ENCODE measurements at places on chromosomes 2 and 18. TPM values are rescaled to one million over a fixed set of nuclear protein-coding genes. Genes with fewer than 3 reads are reported as not detected.

Gene EGR4
- total RNA-seq: not detected

Gene BBS5
- total RNA-seq: 9.0 TPM

Gene ST3GAL5
- total RNA-seq: 9.4 TPM

Gene LAPTM4A
- 523 TPM for total RNA-seq

Gene UPP2
- 0.13 TPM for total RNA-seq

Gene XDH
- 0.43 TPM for total RNA-seq

Gene DAPL1
- not detected for total RNA-seq

Gene GALNT13
- 0.13 TPM for total RNA-seq

Gene MARCHF4
- total RNA-seq: 0.52 TPM

Gene CCDC148
- total RNA-seq: 1.5 TPM

Gene RAB6C
- total RNA-seq: not detected

Gene C2orf74
- total RNA-seq: 11.0 TPM

Gene CD8B2
- total RNA-seq: 0.13 TPM

Gene CYBRD1
- total RNA-seq: 568 TPM

Gene DYSF
- total RNA-seq: 0.78 TPM

Gene TIA1
- total RNA-seq: 90.9 TPM
